Amniotic epithelial cell (primary cell): ENCODE measurements at places on chromosomes 11 and 22.
A peak's percentile ranks its signal among the peaks of the same experiment; 100 is the strongest.

- no peak for DNase-seq
Measured at GRCh38 chr11:132886335-132886734, 646.0 kb downstream of the OPCML start.

- DNase-seq = peak; percentile 25
Measured at GRCh38 chr11:16252373-16252772, 104.0 kb downstream of the SOX6 start.

- DNase-seq = peak; percentile 52
Measured at GRCh38 chr11:13297917-13298356, 20.3 kb downstream of the BMAL1 start.

GRCh38 chr22:22919041-22919440 lies 31.4 kb downstream of the IGLL5 start:
- no peak for DNase-seq

DNA sequence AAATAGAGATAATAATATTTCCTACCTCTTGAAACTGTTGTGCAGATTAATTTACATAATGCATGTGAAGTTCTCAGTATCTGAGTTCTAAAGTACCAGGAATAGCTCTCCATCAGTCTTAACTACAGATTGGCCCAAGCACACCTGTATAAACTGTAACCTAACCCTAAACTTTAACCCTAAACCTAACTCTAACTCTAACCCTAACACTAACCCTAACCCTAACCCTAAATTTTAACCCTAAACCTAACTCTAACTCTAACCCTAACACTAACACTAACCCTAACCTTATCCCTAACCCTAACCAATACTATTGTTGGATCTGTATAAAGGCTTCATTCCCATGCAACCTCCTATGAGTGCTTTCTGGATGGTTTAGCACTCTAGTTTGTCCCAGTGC lies 1445.9 kb upstream of the TENM4 start:
- DNase-seq = no peak

DNA sequence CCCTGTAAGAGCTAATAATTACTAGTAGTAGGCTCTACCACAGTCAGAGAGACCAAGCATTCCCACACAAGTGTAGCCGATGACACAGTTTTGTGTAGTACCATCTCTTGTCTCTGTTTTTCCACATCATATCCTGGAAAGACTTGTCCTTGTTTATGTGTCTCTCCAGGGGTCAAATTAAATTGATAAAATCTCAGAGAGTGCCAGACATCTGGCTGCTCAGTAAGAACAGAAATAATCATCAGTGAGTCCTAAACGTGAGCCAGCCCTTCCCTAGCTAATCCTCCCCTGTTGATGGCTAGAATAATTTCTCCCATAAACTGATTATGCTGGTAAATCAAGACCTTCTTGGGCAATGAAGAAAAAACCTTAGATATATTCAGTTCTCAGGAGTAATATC lies 111.4 kb upstream of the GRAMD1B start:
- DNase-seq = no peak

DNA sequence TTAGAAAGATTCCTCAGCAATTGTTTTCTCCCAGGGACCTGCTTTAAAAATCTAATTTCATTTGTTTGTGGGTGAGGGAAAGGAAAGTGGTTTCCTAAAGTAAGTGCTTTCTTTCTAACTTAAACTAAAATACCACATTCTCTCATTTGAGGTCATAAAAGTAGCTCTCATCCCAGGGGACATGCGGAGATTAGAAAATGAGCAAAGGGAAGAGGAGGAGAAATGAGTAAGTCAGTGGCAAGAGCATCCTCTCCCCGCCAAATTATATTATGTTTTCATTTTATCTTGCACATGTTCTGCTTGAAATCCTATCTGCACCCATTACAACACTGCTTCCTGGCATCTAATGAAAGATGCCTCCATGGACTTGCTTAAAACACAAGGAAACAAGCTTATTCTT lies 191.4 kb downstream of the ARHGAP42 start:
- peak; percentile 37 for DNase-seq

DNA sequence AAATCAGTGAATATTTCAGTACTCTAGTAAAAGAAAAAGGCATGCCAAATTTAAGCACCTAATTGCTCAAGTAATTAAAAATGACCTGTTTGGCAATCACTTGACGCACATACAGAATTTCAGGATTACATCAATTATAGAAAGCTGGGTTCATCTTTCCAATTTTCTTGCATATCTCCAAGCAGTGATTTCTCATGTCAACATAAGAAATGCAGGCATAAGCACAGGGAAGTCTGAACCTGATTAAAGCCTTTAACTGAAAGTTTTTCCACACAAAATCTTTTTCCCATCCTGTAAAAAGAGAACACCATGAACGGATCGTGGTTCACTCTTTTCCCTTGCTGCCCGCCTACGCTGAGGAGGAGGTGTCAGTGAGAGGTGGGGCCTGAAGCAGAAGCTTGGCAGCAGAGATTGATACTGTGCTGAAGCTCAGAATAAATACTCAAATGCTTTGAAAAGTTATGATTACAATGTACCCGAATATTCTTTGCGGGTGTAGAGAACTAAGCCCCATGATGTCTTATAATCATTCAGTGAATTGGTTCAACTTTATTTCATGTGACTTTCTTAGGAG lies 704.1 kb upstream of the CCDC90B start:
- DNase-seq = peak; percentile 25

GRCh38 chr11:46234311-46234710 lies 43.2 kb upstream of the CREB3L1 start:
- DNase-seq = no peak

DNA sequence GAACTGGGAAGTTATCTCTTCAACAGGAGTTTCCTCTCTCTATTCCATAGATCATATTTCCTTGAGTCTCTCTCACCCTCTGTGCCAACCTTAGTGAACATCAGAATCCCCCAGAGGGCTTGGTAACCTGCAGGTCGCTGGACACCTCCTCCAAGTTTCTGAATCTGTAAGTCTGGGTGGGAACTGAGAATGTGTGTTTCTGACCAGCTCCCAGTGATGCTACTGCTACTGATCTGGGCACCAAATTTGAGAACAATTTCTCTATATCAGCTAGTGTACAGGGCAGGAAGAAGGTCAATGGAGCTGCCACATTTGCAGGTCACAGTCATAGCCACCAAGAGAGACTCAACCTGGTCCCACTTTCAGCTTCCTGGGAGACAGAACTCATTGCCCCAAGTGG lies 62.9 kb downstream of the RCN1 start:
- no peak for DNase-seq

- no peak for DNase-seq
Measured at GRCh38 chr11:7538466-7539454, 25.0 kb downstream of the PPFIBP2 start.

- DNase-seq = no peak
Measured at GRCh38 chr11:129803533-129803932, 12.1 kb upstream of the TMEM45B start.

- DNase-seq = no peak
Measured at GRCh38 chr22:44026630-44027511, 2.8 kb downstream of the PARVB start.

DNA sequence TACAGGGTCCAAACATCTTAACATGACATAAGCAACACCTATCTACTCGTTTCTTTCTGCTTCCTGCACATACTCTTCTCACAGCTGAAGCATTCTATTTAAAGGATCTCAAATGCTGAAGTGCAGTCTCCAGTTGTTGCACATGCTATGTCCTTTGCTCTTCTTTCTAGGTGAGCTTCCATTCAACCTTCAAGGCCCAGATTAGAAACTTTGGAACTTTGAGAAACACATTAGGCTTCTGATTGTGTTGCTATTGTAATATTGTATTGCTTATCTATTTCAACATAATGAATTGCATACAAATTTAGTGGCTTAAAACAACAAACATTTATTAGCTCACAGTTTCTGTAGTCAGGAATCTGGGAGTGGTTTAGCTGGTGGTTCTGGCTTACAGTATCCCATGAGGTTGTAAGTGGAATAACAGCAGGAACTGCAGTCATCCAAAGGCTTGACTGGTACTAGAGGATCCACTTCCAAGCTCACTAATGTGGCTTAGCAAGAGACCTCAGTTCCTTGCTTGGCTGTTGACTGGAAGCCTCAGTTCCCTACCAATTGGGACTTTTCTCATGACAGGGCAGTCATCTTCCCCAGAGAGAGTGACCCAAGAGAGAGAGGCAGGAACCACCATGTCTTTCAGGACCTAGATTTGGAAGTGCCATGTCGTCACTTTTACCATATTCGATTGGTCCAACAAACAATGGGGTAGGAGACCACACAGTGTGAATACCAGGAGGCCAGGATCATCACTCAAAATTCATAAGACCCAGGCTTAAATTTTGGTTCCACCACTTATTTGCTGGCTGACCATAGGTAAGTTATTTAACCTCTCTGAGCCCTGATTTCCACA lies 27.2 kb upstream of the RASSF10 start:
- DNase-seq = peak; percentile 10

DNA sequence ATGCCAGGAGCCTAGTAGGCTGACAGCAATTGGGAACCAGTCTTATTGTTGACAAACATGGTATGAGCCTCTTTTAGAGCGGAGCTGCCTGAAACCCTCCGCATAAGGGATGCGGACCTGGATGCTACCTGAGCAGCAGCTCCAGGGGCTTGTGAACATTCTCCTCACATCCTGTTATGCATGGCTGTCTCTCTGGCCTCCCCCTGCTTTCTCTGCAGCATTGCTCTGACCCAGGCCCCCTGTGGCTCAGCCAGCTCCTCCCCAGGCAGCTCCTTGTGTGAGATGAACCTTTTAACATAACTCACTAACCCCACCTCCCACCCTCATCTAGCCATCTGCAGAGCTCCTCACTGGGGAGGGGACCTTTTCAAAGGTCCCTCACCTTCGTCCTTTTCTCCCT lies 6.0 kb downstream of the BMAL1 start:
- DNase-seq = no peak

DNA sequence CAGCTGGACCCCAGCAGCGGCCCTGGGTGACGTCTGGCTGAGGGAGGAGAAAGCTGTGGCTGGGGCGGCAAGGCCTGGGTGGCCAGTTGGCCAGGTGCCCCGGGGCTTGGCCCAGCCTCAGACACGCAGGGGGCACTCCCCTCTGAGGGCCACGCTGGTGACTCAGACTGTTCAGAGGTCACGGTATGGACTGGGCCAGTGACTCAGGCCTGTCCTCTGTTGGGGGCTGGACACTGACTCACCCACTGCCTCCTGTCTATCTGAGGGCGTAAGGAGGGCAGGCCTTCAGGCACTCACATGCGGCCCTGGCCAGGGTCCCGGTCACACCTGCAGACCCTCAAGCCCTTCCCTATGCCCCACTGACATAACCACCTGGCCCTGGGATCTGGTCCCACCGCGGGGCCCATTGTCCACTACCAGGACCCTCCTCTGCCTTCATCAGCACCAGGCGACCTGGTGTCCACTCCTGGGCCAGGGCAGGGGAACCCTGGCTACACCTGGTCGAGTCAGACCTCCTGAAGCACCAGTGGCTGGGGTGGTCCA lies 3.7 kb upstream of the MUC5AC start:
- peak; percentile 93 for DNase-seq

DNA sequence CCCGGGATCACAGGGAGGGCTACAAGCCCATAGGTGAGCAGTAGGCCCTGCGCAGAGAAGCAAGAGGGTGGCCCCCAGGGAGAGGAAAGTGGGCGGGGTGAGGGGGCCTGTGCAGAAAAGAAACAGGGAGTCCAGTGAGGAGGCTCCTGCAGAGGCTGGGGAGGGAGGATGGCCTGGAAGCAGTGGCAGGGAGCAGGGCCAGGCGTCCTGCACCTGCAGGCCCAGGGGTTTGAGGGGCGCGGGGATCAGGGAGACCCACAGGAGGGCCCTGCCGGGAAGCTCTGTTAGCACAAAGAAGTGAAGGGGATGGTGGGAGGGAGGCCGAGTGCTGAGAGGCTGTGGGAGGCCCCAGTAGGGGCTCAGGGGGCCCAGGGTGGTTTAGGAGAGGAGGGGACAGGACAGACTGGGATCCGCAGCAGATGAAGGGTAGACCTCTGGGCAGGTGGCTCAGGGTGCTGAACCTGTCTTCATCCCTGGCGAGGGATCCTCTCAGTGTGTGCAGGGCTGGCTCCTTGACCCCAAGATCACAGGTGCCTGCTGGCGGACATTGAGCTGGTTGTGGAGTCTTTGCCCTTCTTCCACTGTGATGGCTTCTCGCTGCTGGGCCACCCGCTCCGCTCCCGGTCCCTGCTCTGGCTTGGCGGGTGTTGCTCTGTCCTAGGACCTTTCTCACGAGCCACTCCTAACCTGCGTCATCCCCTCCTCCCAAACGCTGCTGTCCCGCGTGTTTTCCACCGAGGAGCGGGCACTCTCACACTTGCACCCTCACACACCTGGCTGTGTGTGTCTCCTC lies 31.8 kb upstream of the CELSR1 start:
- no peak for DNase-seq

- DNase-seq = peak; percentile 72
Measured at GRCh38 chr11:46461461-46461927, 69.9 kb upstream of the CHRM4 start.

DNA sequence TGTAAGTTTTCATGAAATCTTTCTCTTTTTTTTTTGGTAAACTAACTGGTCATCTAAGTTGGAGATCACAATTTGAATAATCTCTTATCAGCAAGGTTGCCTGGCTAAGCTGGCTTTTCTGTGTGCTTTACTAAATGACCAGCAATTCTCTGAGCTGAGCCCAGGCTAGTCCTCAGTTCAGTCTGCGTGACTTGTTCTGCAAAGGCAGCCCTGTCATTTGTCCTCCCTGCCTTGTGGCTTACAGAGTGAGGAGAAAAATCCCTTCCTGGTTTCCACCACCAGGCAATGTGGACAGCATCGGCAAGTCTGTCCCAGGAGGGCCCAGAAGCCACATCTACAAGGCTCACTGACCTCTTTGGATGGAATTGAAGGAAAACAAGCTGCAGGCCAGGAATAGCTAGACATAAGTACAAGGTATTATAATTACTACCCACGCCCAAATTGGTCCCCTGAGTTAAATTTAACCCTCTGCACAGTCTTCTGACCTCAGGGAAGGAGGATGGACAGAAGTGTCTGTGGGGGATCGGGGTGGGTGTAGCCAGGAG lies 108.6 kb downstream of the SCN3B start:
- peak; percentile 6 for DNase-seq

DNA sequence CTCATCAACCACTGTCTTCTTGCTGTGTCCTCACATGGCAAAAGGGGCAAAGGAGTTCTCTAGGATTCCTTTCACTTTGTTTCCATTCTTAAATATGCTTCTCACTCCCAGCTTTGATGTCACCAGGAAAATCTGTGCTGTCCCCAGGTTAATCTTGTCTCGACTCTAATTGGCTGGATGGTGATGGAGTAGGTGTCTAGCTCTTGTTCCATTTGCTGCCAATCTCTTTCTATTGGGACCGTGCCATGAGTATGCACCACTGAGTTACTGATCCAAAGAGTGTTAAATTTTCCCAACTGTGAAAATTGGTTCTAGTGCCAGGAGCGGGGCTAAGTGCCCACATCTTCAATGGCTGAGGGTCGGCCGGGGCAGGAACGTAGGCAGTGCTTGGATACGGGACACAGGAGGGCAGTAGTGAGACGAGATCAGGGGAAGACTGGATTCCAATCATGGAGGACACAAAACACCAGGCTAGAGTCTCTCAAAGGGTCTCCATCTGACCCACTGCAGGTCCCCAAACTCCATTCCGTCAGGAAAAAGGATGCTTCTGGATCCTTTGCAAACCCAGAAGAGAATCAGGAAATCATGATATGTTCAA lies 47.7 kb upstream of the CSNK2A3 start:
- no peak for DNase-seq

- DNase-seq = no peak
Measured at GRCh38 chr11:108926171-108926840, 261.4 kb downstream of the DDX10 start.

- DNase-seq = peak; percentile 39
Measured at GRCh38 chr11:59053387-59053786, 32.7 kb upstream of the GLYATL1B start.
